ENCODE measurements at places on chromosomes 3 and 15.
A peak's percentile ranks its signal among the peaks of the same experiment; 100 is the strongest.

DNA sequence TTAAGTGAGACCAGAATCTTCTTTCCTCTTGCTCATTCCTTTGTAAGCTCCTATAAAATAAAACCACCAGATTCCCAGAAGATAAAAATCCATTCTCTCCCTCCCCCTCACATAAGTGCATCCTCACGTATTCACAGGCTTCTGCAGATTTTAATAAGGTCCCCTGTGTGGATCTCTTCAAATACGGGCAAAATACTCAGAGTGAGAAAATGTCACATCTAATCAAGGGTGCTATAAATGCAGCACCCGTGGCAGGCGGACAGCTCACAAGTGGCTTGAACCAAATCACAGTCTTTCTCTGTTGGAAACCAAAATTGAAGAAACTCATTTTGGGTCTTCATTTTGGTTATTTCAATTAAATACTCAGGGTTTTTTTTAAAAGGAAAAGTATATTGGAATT is 212.9 kb upstream of the CMC1 start:
- no peak for DNase-seq

GRCh38 chr3:11810276-11810675 is 36.4 kb downstream of the TAMM41 start:
- no peak for DNase-seq

DNA sequence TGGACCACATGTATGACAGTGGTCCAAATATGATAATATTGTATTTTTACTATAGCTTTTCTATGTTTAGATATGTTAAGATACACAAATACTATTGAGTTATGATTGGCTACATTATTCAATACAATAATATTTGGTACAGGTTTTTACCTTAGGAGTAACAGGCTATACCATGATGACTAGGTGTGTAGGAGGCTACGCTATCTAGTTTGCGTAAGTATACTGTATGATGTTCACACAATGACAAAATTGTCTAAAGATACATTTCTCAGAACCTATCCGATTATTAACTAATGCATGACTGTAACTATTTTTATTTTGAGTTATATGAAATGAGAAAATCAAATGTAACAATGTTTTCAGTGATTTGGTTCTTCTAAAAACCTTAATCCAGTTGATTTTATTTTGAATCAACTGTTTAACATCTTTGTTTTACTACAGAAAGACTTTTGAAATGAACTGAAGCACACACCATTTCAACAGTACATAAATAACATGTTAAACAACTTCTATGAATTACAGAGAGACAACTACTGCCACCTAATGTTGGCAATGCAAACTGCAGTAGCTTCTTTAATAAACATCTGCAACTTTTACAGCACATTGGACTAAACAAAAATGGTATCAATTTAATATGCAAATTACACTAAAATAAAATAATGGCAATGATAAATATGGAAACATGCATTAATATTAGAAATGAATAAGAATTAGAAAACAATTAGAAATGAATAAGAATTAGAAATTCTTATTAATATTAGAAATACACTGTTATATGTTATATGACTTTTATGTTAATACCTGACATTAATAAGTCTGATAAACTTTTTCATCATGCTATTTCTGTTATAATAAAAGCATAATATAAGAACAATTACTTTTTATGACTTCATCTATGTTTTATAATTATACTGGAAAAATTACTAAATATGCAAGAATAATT is 255.7 kb downstream of the MBNL1 start:
- peak; percentile 74 for DNase-seq

DNA sequence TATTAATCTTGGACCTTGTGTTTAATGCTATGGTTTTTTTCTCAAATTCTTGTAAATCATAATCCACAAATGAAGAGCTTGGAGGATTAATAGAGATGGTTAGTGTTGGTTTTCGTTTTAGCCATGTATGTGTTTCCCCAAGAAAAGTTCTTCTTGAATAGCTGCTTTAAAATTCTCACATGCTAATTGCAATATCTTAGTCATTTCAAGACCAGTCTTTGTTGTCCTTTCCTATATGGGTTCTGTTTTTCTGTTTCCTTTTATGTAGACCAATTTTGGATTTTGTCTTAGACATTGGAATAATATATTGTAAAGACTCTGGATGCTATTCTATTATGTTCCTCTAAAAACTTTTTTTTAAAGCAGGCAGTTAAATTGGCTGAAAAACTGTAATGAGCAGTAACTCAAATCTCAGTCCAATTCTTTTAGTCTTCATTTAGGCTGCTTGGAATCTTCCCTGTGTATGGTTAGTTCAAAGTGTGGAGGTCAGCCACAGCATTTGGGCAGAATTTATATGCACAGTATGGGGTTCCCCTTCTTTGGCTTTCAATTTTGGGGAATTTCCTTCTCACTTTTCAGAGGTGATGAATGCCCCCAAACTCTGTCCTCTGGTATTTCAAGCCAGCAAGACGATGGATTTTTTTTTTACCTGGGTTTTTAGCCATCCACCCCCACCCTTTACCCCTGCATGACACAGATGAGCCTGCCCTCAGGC is 39.1 kb upstream of the DNAJC13 start:
- no peak for DNase-seq

DNA sequence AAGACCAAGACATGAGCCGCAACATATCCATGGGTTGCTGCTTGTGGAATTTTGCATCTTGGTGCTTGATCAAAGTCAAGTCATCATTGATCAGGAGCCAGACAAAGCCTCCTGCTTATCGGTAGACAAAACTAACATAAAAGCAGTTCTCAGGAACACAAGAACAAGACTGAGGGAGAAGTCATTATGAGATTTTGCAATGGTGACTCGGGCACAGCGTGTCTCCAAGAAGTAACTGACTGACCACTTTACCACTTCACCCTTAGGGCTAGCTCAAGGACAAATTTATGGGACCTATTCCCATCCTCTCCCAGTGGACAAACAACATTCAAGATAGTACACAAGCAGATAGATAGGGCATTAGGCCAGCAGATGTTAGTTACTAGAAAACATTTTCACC is 68.1 kb upstream of the LIMD1 start:
- no peak for DNase-seq

- DNase-seq: no peak
These were observed 13.5 kb downstream of the TIGIT start for GRCh38 chr3:114307222-114307830.

DNA sequence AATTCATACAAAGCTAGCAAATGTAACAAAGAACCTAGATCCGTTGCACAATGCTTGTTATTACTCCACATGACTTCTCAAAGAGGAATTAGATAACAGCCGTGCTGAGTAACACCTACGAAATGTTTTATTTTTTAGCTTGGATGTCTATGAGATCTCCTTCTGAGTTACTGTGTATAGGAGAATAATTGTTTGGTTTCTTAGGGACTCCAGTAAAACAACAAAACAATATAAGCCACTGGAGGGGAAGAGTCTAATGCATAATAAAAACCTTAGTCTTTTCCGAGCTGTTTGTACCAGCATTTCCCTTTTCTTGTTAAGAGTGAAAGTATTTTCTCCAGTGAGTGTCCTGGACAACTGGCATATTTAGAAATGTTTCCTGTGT is 15.6 kb downstream of the SNAP23 start:
- peak; percentile 57 for DNase-seq

GRCh38 chr15:58344213-58345070 is 87.3 kb upstream of the LIPC start:
- DNase-seq: no peak

DNA sequence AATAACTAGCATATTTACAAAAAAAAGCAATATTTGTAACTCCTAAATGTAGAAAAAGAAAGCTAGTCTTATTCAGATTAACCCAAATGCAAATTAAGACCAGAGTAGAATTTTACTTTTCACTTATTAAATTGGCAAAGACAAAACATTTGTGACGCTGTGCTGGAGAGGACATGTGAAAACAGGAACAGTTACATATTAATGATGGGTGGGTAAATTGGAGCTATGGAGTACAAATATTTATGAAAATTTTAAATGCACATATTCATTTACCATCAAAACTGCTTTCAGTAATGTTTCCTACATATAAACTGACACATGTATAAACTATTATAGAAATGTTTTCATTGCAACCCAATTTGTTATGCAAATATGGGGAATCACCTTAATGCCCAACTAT is 278.9 kb upstream of the POU1F1 start:
- no peak for DNase-seq

GRCh38 chr3:66527246-66527645 is 26.4 kb upstream of the LRIG1 start:
- no peak for DNase-seq

- DNase-seq: peak; percentile 9
These were observed 727.8 kb downstream of the NLGN1 start for GRCh38 chr3:174125267-174125824.

DNA sequence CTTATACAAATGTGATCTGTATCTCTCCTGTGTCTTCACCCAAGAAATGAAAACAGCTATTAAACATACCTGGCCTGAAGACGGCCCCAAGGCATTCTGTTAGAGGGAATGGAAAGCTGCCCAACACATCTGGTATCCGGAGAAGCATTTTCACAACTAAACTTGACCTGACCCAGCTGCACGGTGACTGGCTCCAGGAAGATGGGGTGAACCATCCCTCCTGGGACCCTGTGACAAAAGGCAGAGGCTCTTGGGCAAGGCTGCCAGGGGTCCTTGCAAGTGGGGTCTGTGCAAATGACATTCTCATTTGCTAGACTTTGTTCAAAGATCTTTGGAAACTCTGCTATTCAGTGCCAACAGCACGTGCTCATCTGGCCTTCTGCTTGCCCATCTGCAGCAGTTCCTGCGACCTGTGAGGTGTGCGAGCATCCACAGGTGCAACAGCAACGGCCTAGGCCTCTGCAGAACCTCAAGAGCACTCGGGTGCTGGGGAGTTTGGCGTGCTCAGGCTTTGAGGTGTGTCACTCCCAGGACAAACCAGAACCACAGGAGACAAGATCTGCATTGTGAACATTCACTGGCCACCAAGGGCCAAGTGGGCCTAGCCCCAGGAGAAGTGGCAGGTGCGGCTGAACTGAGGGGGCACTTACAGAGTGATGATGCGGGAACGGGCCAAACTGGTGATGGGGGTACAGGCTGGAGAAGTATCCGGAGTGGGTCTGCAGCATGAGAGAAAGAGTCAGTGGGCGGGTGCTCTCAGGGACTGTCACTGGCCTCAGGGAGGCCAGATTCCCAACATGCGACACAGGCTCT is 71.8 kb downstream of the SENP2 start:
- no peak for DNase-seq

DNA sequence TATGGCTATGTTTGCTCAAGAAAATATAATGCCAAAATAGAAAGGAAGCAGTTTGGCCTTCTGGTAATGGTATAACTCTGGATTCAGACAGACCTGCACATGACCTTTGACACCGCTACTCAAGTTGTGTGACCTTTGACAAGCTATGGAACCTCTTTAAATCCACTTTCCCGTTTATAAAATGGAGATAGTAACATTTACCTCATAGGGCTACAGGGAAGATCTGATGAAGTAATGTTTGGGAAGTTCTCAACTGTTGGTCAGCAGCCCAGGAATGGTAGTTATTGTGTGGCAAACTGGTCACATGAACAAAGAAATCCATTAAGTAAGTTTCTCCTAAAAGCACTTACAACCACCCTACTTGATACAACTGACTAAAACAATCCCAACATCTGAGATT is 95.1 kb upstream of the PHLDB2 start:
- no peak for DNase-seq

GRCh38 chr15:70098153-70098460 is 390 bp upstream of the TLE3 start:
- DNase-seq: no peak

All from AML-193 (cell line).